ENCODE measurements at places on chromosomes 16 and 17.

- DNase-seq, result no peak
Observed at GRCh38 chr17:66002063-66002585, 189.8 kb downstream of the CEP112 start.

- DNase-seq, result no peak
Observed at GRCh38 chr16:55892821-55893220, 17.6 kb upstream of the CES5A start.

DNA sequence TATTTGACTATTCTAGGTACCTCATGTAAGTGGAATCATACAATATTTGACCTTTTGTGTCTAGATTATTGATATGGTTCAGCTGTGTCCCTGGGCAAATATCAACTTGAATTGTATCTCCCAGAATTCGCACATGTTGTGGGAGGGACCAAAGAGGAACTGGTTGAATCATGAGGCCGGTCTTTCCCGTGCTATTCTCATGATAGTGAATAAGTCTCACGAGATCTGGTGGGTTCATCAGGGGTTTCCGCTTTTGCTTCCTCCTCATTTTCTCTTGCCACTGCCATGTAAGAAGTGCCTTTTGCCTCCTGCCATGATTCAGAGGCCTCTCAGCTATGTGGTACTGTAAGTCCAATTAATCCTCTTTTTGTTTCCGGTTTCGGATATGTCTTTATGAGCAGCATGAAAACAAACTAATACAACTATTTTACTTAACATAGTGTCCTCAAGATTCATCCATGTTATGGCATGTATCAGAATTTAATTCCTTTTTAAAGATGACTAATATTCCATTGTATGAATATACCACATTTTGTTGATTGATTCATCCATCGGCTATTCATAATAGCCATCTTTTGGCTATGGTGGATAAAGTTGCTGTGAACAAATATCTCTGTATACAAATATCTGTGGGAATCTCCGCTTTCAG lies 129.1 kb downstream of the FTO start:
- DNase-seq, result no peak

DNA sequence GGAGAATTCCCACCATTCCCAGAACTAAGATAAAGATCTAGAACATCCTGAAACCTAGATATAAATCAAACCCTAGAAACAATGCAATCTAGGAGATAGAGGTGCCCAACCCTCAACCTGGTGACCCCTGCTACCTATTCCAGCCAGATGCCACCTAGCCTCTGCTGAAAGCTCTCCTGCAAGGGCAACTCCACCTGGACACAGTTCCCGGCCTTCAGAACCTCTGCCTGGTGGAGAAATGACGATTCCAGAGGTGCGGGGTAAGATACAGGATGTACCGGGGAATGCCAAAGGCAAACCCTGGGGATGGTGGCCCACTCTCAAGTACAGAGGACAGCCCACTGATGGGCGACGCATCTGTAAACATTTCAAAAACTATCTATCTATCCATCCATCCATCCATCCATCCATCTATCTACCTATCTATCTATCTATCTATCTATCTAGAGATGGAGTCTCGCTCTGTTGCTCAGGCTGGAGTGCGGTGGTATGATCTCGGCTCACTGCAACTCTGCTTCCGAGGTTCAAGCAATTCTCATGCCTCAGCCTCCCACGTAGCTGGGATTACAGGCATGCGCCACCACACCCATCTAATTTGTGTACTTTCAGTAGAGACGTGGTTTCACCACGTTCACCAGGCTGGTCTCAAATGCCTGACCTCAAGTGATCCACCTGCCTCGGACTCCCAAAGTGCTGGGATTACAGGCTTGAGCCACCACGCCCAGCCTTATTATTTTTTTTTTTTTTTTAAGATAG lies 19.0 kb downstream of the MEAK7 start:
- DNase-seq, result no peak

DNA sequence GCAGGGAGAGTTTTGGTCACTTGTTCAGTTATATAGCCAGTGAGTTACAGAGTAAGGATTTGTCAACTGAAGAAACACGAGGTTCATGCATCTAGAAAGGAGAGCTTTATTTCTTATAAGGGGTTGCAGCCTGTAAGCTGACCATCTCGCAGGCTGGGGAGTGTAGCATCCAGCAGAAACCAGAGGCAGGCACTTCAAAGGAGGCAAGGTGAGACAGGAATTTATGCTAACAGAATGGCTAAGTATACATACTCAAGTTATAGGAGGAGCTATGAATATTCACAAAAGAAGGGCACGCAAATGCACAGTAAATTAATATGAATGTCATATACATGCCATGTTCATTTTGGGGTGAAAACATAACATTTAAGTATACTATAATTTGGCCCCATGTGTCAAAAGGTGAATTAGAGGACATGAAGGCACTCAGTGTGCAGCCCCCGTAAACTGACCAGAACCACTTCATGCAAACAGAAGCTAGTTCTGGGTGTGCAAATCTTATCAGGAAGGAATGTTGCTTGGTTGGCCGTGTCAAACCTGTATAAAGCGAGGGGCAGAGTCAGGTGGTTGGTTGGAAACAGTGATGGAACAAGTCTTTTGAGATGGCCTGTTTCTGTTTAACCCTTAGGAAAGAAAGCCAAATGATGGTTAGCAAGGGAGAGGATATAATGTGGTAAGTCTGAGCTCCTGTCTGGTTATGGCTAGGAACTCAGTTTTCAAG lies 97.0 kb downstream of the GRIN2A start:
- DNase-seq, result no peak

All from NB4 (cell line).